ENCODE measurements at places on chromosomes 5 and 9.

DNA sequence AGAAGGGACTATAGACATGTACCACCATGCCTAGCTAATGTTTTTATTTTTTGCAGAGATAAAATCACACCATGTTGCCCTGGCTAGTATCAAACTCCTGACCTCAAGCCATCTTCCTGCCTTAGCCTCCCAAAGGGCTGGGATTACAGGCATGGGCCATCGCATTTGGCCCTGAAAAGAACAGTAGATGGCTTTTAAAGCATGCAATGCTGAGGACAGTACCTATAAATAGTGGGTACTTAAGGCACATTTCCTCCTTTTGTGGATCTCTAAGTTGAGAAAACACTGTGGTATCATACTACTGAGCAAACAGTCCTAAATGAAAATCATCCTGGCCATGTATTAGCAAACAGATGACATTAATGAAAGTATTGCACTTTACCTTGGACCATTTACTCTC, 119.4 kb downstream of the TTC39B start:
- DNase-seq = no peak

- no peak for DNase-seq
Observed at GRCh38 chr5:115542086-115542485, 2.5 kb downstream of the FEM1C start.

DNA sequence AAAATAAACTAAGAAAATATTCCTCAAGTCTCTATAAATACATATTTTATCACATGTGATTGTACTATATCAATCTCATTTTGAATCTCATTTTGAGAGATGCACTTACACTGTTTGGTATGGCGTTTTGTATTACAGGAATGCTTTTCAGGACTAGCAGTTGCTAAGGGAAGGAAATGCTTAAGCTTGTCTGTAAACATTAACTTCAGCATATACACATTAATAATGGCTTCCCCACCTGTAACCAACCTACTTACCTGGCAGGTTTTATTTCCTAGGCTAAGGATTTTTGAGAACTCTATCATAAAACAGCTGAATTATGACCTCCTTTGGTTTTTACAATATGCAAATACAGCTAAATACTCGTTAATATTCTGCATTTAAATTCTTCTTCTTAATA, 141.0 kb upstream of the GRHPR start:
- no peak for DNase-seq

DNA sequence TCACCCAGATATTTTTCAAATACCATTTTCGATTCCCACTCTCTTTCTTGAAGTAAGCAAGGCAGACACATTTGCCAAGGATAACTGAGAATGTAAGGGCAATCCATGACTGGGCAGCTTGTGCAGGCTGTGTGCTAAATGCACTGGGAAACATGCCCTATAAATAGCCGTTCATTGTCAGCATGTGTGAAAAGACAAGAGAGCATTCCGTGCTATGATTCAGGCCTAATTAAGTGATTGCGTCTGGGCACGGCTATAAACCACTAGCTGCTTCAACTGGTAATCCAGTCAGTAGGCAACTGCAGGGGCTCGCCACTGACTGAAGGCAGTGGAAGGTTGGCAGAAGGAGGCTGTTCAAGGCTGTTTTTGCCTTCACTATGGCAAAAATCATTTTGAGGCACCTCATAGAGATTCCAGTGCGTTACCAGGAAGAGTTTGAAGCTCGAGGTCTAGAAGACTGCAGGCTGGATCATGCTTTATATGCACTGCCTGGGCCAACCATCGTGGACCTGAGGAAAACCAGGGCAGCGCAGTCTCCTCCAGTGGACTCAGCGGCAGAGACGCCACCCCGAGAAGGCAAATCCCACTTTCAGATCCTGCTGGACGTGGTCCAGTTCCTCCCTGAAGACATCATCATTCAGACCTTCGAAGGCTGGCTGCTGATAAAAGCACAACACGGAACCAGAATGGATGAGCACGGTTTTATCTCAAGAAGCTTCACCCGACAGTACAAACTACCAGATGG, at the start of gene HSPB3:
Gene HSPB3 (plus strand): TSS at position 287 of the 745 bp plus-strand sequence. CDS start 91 bp downstream, at position 378.
- DNase-seq = no peak

- no peak for DNase-seq
Observed at GRCh38 chr5:127444171-127444570, 73.3 kb upstream of the PRRC1 start.

GRCh38 chr9:133060417-133060841, 1.4 kb upstream of the CEL start:
- DNase-seq = no peak
